ENCODE measurements at places on chromosomes 2 and 18.

- DNase-seq = no peak
Observed at GRCh38 chr2:150700666-150701580, 213.5 kb upstream of the RND3 start.

DNA sequence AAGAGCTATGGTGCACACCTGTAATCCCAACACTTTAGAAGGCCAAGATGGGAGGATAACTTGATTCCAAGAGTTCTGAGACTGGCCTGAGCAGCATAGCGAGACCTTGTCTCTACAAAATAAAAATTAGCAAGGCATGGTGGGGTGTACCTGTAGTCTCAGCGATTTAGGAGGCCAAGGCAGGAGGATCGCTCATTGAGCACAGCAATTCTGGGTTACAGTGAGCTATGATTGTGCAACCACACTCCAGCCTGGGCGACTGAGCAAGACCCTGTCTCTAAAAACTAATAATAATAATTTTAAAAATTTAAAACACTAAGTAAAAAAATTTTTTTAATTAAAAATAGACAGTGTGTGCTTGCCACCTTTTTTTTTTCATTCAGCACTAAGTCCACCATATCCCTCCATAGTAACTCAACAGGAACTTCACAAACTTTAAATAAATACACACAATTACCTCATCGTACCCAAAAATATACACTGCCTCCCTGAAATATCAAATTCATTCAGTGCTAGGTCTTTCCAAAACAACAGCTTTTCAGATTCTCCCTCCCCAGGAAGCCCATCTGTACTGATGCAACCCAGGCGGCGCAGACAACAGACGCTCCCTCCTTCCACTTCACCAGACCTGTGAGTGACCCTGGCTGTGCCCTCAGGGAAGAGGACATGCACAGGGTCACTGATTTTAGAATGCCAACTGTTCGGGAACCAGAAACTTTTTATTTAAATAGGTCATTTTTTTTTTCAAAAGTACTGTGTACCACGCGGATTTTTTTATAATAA is 29.6 kb downstream of the FAM168B start:
- DNase-seq = no peak

- DNase-seq = no peak
Observed at GRCh38 chr2:148484066-148484465, 160.5 kb upstream of the EPC2 start.

DNA sequence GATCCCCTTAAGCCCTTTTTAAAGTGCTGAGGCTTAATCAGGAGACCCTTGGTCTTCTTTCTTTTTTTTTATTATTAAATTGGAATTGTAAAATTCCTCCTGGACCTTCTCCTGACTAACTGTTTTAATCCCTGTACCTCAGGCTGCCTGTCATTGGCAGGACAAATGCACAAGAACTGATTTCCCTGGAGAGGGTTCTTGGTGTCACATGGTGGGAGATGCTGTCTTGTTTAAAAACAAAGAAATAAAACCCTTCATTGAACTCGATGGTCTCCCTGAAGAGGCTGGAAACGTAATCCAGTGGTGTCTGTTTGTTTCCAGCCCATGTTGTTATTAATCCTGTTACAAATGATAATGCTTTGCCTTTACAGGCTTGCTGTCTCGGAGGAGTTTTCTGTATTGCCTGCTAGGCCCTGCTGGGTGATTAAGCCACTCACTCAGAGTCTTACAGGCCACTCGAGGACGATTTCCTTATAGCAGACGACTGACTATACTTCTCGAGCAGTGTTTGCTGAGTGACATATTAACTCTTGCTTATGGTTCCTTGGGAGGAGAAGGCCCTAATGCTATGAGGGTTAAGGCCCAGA is 100.5 kb upstream of the MGAT5 start:
- no peak for DNase-seq

- no peak for DNase-seq
Observed at GRCh38 chr2:121707344-121707919, 29.2 kb downstream of the NIFK start.

DNA sequence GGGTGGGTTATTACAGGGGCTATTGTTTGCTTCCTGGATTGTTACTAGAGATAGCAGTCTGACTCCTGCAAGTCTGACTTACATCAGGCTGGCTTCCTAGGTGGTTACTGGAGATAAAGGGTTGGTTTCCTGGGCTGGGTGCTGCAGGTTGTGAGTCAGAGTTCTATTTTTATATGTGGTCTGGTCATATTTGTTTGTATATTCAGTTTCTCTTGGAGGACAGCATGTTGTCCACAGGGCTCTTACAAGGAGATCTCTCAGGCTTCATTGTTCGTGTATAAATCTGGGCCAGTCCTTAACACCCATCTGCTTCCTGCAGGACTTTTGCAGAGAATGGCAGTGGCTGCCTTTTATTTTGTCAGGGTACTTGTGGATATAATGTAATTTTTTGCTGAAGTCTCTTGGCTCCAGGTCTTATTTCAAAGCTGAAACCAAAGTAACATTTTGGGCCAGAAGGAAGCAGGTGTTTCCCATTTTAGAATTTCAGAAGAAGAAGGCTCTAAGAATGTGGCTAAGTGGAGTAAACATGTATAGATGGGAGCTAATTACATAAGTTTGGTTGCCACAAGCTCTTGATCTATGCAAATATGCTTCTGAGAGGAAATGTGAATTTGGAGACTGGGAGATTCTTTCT is 65.9 kb upstream of the SLC16A14 start:
- no peak for DNase-seq

GRCh38 chr2:28633746-28634145 is 117.9 kb upstream of the PPP1CB start:
- no peak for DNase-seq

DNA sequence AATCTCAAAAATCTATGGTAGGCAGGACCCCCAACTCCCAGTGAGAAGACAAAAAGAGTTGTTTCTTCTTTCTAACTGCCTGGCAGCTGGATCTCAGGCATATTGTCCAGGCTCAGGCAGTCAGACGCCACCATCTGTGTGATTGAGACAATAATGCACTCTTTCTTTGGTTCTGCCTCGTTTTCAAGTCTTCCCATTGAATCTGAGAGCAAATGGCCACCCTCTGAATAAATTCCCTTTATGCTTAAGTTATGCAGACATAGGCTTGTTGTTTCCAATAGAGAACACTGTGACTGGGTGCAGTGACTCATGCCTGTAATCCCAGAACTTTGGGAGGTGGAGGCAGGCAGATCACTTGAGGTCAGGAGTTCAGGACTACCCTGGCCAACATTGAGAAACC is 15.3 kb upstream of the CD207 start:
- no peak for DNase-seq

DNA sequence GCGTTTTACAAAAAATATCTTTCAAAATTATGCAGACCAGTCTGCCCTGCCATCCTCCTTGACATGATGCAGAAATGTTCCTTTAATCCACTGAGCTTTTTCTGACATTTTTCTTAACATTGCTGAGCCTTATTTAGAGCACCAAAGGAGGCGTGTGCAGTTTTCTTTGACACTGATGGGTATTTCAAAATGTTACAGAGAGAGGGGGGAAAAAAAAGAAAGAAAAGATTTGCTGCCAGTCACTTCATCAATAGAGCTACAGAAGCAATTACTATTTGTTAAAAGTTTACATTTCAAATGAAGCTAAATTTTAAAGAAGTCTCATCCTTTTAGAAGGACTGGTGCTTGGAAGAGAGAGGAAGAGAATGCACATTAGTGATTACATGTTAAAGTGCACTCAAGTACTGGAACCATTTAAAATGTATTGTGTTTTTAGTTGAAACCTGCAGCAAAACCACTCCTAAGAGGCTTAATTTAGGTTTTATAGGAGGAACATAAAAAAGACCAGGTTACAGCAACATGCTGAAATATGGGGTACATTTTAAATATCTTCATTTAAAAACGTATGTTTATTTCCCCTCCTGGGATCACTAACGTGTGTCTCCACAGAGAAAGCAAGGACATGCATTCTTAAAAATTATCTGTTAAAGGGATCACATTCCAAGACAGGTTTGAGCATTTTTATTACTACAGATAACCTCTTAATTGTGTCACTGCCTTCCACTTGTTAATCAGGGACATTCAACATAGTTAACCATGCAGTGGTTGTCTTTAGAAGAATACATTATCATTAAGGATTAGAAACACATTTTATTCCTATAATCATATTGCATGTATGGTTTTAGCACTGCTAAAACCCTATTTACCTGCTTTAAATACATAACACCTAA is 258.4 kb downstream of the MEIS1 start:
- DNase-seq = no peak

DNA sequence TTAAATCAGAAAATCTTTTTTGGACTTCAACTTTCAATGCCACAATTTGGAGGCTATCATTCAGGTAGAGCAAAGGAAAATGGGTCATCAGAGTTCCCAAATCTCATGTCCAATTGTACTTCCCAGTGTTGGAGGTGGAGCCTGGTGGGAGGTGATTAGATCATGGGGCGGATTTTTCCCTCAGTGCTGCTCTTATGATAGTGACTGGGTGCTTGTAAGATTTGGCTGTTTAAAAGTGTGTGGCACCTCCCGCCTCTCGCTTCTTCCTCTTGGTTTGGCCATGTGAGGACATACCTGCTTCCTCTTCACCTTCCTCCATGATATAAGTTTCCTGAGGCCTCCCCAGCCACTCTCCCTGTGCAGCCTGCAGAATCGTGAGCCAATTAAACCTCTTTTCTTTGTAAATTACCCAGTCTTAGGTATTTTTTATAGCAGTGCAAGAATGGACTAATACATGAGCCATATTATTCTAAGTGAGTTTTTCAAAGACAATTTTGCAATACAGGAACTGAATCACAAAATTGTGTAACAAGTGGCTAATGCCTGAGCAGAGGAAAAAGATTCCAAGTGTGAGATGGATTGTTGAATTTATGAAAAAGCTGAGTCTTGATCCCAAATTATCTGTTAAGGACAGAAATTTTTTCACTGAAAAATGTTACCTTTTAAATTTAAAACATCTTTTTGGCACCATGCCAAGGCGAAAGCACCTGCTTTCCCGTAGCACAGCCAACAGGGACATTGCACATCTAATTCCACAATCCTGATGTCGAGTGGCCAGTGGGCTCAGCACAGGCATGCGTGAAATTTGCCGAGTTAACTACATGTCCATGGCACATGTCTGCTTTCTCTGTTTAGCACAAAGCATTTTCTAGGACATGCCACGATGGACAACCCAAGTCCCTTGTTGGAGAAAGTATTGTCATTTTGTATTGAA is 150.9 kb downstream of the COL6A3 start:
- DNase-seq = no peak

DNA sequence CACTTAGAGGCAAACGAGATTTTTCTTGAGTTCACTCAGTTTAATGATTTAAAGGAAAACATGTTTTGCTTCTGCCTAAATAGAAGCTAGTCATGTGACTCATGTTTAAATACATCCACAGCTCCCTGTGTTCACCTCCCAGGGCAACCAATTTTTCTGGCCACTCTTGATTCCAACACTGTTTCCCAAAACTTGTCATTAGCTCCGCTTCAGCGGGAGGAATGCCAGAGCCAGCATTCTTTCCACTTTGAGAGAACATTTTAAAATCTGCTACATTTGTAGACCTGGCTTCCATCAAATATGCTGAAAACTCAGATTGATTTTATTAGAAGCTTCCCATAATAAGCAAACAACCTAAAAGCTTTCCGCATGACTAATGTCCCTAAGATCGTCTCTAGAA is 2.8 kb upstream of the CYS1 start:
- DNase-seq = no peak

DNA sequence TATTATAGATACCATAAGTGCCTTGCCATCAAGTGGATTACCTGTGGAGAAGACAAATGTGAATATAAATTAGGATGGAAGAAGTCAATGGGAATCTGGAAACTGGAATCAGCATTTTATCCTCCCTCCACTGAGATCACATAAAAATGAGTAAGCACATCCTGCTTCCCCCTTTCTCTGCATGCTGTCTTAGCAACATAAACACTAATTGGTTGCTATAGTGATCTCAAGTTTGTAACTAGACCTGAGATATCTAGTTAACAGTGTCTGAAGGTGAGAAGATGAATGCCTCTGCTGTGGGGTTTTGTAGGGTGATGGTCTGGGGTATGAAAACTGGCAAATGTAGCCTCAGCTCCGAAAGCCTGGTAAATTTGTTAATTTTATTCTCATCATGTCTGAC is 1357.5 kb upstream of the CELF4 start:
- no peak for DNase-seq
